Prostate gland (tissue), 2 donors: ENCODE measurements at places on chromosomes 12 and 14.

GRCh38 chr12:12872934-12873275, 18.5 kb upstream of the GPRC5A start:
- DNase-seq, result no peak

DNA sequence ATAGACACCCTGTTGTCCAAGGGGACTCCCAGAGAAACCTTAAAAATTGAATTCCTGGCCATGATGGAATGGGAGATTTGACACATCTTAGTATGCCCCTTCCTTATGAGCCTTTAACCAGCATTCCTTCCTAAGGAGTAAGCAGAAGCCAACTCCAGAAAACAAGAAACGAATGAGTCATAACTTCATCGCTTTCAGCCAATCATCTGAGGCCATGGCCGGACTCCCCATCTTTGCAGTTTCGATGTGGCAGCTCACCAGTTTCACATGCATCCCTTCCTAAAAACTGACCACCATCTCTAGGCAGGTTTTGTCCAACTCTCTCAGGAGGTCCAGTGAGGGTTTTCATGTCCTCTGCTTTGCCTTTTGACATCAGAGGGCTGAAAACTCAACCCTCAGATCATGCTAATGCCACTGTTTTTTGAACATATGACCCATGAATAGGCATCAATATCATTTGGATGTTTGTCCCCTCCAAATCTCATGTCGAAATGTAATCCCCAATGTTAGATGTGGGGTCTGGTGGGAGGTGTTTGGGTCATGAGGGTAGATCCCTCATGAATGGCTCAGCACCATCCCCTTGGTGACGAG, 19.9 kb downstream of the DAAM1 start:
- DNase-seq, result no peak

GRCh38 chr12:101795786-101796185, 35.0 kb downstream of the GNPTAB start:
- no peak for DNase-seq

DNA sequence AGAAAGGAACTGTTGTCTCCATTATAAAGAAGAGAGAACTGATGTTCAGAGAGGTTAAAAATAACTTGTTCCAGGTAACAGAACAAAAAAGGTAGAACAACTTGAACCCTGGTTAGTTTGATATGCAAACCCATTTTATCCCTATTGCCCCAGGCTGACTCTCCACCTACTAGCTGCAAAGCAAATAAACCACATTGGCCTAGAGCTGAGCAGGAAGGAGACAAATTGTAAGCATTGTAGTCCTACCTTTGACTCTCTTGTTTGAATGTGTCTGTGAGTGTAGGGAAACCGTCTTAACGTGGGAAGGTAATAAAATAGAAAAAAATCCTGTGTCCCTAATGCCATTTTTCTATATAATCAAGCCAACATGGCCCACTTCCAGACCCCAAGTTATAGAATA, 126.4 kb downstream of the CCER1 start:
- no peak for DNase-seq

DNA sequence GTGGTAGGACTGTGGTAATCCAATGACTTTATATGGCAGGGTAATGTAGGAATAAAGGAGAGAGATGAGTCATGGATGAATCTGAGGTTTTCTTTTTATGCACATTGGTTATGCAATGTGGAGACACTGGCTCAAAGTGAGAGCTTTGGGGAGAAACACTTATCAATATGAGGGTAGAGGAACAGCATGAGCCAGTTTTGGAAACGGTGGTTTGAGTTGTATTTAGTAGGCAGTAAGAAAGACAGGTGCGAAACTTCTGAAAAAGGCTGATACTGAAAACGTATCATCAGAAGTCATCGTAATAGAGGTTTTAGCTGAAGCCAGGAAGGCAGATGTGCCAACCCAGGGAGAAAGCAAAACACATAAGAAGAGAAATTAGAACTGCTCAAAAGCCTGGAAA, 854.8 kb upstream of the SEL1L start:
- DNase-seq, result no peak

- DNase-seq, result no peak
These were observed 20.2 kb downstream of the P2RX2 start for GRCh38 chr12:132638541-132639408.

- no peak for DNase-seq
These were observed 103.1 kb downstream of the METTL25 start for GRCh38 chr12:82461393-82461792.

GRCh38 chr14:79542121-79542520, 669.2 kb downstream of the DIO2 start:
- DNase-seq, result no peak

- no peak for DNase-seq
These were observed 21.0 kb upstream of the SERPINA4 start for GRCh38 chr14:94540031-94540794.

DNA sequence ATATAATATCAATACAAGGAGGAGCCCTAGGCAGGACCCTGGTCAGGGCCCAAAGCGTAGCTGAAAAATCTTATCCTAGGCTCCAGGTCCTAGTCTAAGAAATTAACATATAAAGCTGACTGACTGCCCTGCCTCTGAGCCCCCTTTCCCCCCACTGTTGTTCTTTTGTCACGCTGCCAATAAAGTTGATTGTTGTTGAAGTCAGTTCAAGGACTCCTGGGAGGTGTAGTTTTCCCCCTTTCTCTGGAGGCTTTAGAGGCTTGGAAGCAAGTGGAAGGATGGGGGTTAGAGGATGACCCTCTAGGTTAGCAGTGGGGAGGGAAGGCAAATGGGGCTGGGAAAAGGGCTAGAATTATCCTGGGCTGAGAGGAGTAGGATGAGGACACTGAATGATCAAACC, 3.2 kb downstream of the PPP1R1A start:
- DNase-seq, result no peak

- no peak for DNase-seq
These were observed 17.8 kb upstream of the PPP2R5C start for GRCh38 chr14:101743701-101744100.

GRCh38 chr14:61620130-61620946, 75.0 kb upstream of the HIF1A start:
- DNase-seq, result no peak

DNA sequence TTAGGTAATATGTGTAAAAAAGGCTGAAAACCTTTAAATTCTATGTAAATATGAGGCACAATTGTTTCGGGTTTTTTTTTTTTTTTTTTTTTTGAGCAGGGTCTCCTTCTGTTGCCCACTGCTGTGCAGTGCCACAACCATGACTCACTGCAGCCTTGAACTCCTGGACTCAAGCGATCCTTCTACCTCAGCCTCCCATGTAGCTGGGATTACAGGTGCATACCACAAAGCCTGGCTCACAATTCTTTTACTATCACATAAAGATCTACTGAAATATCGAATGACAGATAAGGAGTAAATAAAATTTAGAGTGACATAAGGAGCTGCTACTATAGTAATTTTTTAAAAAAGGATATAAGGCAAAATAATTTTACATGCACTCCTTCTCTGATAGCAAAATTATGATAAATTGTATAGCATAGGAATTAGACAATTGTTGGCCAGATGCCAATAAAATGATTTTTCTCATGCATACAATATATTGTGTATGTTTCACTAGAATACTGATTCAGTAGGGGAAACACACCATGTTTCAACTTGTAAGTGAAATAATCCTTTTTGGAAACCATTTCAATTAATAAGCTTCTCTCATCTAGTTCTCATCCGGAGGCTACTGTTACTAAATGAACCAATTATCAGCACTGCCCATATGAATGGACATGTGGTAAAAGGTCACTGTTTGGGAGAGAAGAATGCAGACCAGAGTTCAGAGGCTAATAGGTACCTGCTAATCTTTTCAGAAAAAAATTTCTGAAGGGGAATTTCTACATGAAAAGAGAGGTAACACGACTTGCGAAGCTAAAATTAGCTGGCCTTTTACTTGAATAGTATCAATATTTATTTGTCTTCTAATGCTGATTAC, 108.4 kb downstream of the PPP1R12A start:
- no peak for DNase-seq

DNA sequence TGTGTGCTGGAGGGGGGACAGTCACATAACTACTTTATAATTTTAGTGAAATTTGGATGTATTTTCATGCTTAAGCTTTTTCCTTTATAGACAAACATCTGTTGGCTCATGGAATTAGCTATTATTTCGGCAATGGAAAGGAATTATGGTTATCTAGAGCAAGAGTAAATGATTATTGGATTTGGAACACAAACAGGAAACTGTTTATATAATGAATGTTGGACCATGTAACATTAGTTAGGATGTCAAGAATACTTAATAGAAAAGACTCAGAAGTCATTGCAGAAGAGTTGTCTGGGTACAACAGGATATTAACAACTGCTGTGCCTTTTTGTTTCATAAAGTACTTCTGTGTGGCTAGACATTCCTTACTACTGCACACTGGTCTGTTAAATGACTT, 108.7 kb downstream of the OTOGL start:
- DNase-seq, result no peak

- no peak for DNase-seq
These were observed 27.1 kb upstream of the RNU6-8 start for GRCh38 chr14:32230181-32230580.
